ENCODE measurements at places on chromosomes 13 and 19.

GRCh38 chr19:16579381-16579780 is 7.2 kb upstream of the SLC35E1 start:
- no peak for DNase-seq

- DNase-seq, result no peak
Measured at GRCh38 chr13:52454459-52454819, 839 bp upstream of the CKAP2 start.

DNA sequence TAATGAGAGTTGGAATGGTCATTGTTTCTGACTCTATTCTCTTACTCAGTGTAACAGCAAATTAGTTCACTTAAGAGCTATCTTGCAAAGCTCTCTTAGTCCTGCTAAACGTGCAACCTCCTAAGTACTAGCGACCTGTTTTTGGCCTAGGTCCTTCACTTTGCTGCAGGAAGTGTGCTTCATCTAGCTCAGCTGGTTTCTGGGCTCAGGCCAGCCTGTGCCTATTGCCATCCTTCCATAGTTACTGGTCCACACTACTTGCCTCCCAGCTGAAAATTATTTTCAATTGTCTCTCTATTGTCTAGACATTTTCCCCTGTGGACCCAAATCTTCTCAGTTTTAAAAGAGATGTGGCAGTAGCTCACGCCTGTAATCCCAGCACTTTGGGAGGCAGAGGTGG is 561.3 kb downstream of the FGF9 start:
- DNase-seq, result no peak

DNA sequence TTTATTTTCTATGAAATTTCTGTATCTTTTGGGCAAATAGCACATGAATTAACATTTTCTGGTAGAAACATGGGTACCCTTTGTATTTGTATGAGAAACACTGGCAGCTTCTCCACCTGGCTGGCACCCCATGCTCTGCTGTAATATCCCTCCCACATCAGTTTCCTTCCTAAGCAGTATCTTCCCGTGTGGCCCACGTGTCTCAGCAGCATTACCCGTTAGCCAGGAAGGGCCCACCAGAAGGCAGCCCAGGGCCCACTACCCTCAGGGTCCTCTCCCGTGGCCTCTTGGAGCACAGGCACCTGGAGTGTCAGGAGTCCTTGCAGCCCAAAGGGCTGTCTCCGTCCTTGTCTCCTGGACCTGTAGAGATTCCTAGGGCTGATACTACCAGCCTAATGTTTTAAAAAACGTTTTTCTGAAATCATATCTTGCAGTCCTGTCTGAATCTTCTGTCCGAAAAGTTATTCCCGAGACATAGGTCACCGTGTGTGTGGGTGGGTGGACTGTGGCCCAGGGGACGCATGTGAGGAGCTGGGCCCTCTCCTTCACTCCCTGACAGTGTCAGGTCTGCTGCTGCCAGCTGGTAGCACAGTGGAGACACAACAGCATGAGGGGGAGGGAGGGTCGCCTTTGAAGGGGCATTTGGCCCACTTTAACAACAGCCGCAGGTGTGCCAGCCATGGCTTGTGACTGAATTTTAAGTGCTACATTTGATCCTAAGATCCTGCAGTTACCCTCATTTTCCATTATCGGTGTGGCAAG is 22.0 kb upstream of the TEX29 start:
- DNase-seq, result no peak

- DNase-seq, result no peak
Measured at GRCh38 chr13:65937251-65937650, 1292.9 kb downstream of the PCDH9 start.

- no peak for DNase-seq
Measured at GRCh38 chr13:23729531-23729930, 159.3 kb downstream of the TNFRSF19 start.

All from stimulated activated naive CD8-positive, alpha-beta T cell treated with anti-CD3 and anti-CD28 coated beads, Interleukin-15, Interleukin-2, amounts not matched to agents 100 U/mL and 50 U/mL, for 24 hours (primary cell).